HFFc6 (cell line): ENCODE measurements at places on chromosomes 2 and 18.

- no peak for DNase-seq
Measured at GRCh38 chr2:197885587-197885986, 81.2 kb downstream of the PLCL1 start.

DNA sequence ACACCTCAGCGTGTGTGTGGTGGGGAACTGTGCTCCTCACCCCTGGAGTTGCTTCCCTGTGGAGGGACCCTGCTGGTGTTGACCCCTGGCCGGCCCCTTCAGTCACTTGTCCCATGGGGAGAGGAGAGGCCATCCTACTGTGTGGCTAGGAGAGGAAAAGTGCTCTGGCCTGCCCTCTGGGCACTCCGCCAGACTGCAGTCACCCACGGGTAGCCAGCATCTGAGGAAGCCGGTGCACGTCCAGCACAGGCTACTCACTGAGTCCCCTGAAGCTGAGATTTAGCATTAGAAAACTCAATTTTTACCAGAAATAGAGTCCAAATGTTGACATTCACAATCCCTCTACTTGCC is 211.5 kb upstream of the RAB6C start:
- DNase-seq = no peak

DNA sequence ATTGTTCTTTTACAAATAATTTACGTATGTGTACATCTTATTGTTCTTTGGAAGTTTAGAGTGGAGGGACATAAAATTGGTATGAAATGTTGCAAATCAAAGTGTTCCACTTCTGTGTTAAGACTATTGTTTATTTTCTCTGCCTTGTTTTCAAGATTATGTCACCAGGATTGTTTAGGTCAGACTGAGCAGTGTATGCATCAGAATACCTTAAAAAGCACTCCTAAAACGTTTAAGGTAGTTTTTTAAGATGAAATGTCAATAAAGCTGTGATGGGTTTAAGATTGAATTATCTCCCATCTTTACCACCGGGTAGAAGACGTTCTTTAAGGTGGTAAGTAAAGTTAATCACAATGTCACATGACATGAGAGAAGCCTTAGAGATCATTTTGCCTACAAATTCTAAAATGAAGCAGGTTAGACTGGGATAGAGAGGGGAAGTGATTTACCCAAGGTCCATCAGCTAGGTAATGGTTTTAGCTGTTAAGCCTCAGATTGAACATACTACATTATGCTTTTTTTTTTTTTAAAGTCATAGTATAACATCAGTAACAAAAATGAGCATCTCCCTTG is 10.6 kb downstream of the VAPA start:
- DNase-seq = no peak

DNA sequence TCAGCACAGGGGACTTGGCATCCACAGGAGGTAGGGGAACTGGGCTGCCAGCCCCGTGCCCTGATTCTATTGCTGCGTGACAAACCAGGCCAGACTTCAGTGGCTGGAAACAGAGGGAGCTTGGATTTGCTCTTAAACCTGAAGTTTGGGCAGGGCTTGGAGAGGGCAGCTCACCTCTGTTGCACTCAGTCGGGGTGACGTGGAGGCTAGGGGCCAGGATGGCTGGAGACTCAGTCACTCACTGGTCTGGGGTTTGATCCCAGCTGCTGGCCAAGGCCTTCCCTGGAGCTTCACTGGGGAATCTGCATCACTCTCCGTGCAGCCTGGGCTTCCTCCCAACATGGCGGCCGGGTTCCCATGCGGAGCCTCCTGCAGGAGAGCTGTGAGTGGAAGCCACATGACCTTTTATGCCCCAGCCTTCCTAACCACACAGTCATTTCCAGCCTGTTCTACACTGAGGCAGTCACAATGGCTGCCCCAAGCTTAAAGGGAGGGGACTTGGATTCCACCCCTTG is 175.2 kb upstream of the HDAC4 start:
- DNase-seq = no peak

DNA sequence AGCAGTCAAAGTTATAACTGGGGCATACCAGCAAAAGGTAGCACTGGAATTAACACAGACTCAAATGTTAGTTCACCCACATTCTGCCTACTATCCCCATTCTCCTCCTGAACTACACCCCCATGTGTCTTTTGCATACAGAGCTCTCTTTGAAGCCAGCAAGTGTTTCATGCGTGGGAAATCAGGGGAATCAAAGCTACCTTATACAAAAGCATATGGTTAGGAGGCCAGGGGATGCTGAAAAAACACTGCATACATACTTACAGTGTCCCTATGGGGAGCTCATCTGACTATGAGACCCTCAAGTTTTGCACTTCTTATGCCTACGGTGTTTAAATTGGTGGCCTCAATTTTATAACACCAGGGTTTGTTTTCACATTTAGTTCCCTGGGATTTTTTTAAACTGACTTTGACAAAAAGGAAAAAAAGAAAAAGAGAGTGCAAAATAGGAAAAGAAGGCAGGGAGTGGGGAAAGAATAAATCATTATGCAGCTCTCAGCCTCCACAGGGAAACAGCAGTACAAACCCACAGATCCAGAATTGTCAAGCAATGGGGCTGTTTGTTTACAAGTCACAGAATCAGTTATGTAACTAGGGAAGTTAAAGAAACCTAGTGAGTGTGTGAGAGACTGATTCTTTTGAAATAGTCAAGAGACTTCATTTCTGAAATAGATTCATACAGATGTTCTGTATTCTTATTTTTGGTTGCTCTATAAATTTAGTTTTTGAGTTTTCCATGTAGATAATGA is 20.1 kb upstream of the PPP3R1 start:
- no peak for DNase-seq

- DNase-seq = peak; percentile 37
Measured at GRCh38 chr2:24863641-24864040, 56.4 kb downstream of the ADCY3 start.

- no peak for DNase-seq
Measured at GRCh38 chr2:99336804-99337112, 431 bp upstream of the EIF5B start.

- no peak for DNase-seq
Measured at GRCh38 chr2:69785358-69785757, 43.4 kb downstream of the ANXA4 start.

GRCh38 chr2:238493880-238494572 is 67.3 kb downstream of the ASB1 start:
- DNase-seq = no peak

DNA sequence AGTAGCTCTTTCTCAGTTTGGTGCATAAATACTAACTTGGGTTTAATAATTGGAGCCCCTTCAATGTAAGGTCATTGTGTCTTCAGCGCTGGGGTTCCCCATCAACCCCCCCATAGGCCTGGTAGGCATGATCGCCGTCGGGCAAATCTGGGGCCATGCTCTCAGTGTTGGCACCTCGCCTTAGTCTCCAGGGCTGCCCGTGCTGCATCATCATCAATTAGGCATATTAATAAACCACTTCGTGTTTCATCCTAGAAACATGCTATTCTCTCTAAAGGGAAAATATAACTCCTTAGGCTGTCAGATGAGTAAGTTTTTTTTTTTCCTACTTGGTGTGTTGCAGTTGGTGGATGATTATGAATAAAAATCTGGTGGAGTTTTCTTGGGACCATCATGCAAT is 96.7 kb upstream of the IL1R2 start:
- DNase-seq = no peak

DNA sequence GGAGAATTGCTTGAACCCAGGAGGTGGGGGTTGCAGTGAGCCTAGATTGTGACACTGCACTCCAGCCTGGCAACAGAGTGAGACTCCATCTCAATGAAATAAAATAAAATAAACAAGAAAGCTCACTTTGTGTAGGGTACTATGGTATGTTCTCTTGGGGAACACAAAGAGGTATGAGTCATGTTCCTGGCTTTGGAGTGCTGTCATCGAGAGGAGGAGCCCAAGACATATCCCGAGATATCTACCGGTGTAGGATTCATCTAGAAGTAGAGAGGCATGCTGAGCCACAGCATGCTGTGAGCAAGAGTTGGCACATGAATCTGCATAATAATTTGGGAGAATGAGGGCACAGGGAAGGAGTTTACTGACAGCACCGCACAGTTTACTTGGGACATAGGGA is 244.9 kb upstream of the EPHA4 start:
- no peak for DNase-seq

DNA sequence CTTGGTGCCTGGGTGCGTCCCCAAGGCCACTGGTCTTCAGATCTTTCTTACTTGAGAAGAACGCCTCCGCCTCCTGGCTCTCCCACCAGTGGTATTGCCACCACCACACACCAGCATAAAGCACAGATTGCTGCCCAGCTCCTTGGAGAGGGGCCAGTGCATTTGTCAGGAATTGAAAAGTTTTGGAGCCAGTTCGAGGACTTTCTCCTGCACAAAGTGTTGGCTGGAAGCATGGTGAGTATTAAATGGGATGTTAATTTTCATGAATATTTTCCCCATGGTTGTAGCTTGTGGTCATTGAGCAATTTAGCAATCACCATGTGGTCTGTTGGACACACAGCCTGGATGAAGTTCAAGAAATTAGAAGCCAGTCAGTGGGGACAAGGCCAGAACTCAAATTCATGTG is 684.6 kb upstream of the FANCL start:
- DNase-seq = peak; percentile 62

- no peak for DNase-seq
Measured at GRCh38 chr2:86243272-86243671, 44.0 kb downstream of the MRPL35 start.

GRCh38 chr2:234469972-234470371 is 26.9 kb downstream of the ARL4C start:
- no peak for DNase-seq

- no peak for DNase-seq
Measured at GRCh38 chr2:9220201-9220600, 13.6 kb downstream of the ASAP2 start.

- no peak for DNase-seq
Measured at GRCh38 chr2:169509955-169510354, 453 bp downstream of the KLHL41 start.

DNA sequence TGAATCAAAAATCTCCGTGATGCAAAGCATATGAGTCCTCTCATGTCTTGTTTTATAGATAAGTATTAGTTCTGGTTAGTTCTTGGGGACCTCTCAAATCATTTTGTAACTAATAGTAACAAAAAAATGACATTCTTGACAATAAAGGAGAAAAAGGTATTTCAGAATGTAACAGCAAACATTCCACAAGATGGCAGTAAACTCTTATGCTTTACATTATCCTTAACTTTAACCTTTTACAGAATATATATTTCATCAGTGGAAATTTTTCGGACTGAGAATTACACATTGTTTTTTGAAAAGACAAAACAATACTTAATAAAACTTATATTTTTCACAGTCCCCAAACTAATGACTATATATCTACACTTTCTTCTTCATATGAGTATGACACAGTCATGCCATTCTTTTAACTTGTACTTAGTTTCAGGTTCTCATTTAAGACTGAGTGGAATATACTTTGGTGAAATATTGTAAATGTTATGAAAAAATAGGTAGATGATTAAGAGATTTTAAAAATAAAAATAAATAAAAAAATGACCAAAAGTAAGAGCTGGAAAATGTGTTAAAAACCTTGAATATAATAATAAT is 142.9 kb upstream of the NXPH2 start:
- no peak for DNase-seq

GRCh38 chr2:113102133-113102532 is 25.3 kb upstream of the IL1RN start:
- no peak for DNase-seq

DNA sequence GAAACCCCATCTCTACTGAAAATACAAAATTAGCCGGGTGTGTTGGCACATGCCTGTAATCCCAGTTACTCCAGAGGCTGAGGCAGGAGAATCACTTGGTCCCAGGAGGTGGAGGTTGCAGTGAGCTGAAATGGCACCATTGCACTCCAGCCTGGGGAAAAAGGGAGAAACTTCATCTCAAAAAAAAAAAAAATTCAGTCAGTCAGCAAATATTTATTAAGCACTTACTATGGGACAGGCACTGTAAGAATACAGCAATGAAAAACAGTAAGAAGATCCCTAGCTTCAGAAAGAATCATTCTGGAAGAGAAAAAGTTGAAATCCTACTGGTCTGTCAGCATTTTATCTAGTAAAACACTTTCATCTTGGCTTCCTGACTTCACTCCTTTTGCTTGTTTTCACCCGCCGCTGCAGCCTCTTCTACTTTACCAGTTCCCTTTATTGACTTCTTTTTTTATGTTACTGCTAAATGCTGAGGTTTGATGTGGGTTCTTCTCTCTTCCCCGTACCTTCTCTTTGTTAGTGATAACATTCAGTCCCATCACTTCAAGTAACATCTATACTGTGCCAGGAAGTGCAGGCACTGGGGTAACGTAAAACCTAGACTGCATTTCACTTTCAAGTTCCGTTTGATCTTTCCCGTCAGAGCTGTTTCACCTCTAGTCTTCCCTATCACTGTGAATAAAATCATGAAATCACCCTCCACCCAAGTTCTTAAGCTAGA is 10.8 kb upstream of the TAF4B start:
- no peak for DNase-seq

- peak; percentile 42 for DNase-seq
Measured at GRCh38 chr2:207632575-207633493, 7.6 kb upstream of the METTL21A start.

DNA sequence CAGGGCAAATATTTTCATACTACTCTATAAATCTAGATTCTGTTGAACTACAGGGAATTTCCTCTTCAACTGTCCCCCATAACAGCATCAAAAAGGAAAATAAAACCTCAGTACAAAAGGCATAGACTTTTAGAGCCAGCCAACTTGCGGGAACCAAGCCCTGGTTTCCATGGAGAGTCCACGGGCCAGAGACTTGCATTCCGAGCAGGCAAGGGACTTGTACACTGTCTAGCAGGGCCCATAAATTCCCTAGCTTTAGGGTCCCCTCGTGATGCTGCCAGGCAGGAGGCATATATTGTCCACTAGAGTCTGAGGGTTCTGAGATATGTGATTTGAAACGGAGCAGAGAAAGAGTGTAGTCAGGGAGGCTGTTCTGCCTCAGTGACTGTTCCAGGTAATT is 153.1 kb upstream of the SLC14A2 start:
- DNase-seq = no peak

GRCh38 chr2:141699573-141699972 is 431.2 kb downstream of the LRP1B start:
- DNase-seq = no peak

GRCh38 chr2:76958749-76959148 is 563.4 kb downstream of the LRRTM4 start:
- DNase-seq = no peak

DNA sequence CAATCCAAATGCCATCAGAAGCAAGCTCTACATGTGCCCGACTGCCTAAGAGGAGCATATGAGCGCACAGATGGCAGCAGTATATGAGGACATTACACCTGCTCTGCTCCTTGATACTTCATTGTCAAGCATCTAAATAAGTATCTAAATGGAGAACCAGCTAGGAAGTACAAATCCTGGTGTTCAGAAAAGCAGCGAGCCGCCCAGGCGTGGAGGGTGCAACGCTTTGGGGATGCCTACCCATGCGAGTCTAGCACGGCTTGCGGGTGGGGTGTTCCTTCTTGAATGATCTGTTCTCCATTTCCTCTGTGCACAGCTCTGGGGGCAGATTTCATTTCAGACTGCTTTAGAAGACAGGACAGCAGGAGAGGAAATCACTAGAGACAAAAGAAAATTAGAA is 63.0 kb upstream of the BCL2L11 start:
- no peak for DNase-seq

- no peak for DNase-seq
Measured at GRCh38 chr2:39175026-39175812, 54.4 kb upstream of the SOS1 start.

- no peak for DNase-seq
Measured at GRCh38 chr2:19098467-19099160, 259.8 kb downstream of the OSR1 start.

- DNase-seq = no peak
Measured at GRCh38 chr2:75074228-75074627, 115.8 kb downstream of the POLE4 start.

GRCh38 chr18:74957588-74958224 is 251.2 kb downstream of the PTGR3 start:
- no peak for DNase-seq

- DNase-seq = no peak
Measured at GRCh38 chr2:226333388-226333787, 466.2 kb downstream of the IRS1 start.
